ENCODE measurements at places on chromosomes 13 and 19.

- no peak overlapping the region for H3K4me3 ChIP-seq
- H3K27ac ChIP-seq = no peak overlapping the region
- no peak for DNase-seq
- peaks cover 18% of the 10 kb centered on the region for H3K27me3 ChIP-seq
- no peaks in the 10 kb centered on the region for H3K4me1 ChIP-seq
- no peaks in the 10 kb centered on the region for H3K36me3 ChIP-seq
These were observed 60.9 kb downstream of the ATP8A2 start for GRCh38 chr13:25432691-25433090.

- peaks cover 3% of the 10 kb centered on the region for H3K36me3 ChIP-seq
- DNase-seq = no peak
- peaks cover 3% of the 10 kb centered on the region for H3K4me1 ChIP-seq
- peaks cover 31% of the 10 kb centered on the region for H3K27me3 ChIP-seq
- H3K4me3 ChIP-seq = no peak overlapping the region
These were observed 197.9 kb upstream of the STARD13 start for GRCh38 chr13:33483471-33483870.

DNA sequence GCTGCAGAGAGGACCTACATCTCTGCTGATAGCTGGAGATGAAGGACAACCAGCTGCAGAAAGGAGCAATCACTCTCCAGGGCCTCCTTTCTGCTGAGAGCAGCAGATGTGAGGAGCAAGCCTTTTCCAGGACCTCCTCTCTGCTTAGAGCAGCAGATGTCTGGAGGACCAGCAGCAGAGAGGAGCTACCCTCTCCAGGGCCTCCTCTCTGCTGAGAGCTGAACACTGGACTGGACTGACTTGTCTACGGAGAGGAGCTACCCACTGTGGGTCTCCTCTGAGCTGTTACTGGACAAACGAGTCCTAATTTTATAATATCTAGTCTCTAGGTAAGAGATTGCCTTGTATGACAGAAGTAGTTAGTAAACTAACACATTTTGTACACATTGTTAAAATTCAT lies 40.8 kb upstream of the FLT1 start:
- no peaks in the 10 kb centered on the region for H3K36me3 ChIP-seq
- H3K4me1 ChIP-seq = no peaks in the 10 kb centered on the region
- DNase-seq = no peak
- H3K4me3 ChIP-seq = no peak overlapping the region

DNA sequence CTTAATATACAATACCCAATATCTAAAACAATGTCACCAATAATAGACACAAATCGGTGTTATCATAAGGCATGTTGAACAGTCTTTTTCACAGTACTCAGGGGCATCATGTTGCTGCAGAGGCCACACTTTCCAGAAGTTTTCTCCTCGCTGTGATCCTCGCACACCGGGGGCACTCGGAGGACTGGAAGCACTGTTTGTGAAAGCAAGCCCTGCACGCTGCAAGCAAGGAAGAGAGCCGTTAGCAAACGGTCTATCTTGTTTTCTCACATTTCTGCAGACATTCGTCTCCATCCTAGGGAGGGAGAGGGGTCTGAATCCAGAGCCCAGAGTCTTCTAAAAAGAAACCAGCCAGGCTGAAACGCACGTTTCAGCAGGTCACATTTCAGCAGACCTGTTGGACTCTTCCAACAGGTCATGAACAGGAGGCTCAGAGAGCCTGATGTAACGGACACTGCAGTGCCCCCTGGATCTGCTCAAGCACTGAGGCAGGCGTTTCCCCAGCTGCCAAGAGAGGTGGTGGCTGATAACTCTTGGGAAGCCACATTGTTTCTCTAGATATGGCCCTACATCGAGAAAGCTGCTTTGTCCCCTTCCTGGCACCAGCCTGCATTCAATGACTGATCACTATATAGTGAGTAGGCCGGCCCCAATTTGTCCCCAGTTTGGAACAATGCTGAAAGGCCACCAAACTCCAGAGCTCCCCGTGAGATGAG lies 43.6 kb downstream of the RUBCNL start:
- H3K4me3 ChIP-seq = no peak overlapping the region
- peaks cover 9% of the 10 kb centered on the region for H3K4me1 ChIP-seq
- DNase-seq = no peak
- no peak overlapping the region for H3K27ac ChIP-seq

DNA sequence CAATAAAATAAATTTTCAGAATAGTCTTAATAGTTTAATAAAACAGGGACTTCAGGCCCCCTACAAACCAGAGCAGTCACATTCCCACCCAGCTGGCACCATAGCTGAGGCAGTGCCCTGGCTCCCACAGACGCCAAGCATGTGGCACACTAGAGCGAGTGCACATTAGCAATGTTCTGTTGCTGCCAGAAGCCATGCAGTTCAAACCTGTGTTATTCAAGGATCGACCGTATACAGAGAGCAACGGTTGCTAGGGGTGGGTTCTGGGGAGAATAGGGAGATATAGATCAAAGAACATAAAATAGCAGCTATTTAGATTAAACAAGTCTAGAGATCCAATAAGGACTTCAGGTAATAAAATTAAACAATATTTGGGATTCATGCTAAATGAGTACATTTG lies 419.3 kb upstream of the KLHL1 start:
- no peak overlapping the region for H3K27ac ChIP-seq
- no peaks in the 10 kb centered on the region for H3K4me1 ChIP-seq
- no peak for DNase-seq
- H3K36me3 ChIP-seq = peaks cover 2% of the 10 kb centered on the region
- no peak overlapping the region for H3K4me3 ChIP-seq

GRCh38 chr19:2633693-2634075 lies 68.8 kb downstream of the GNG7 start:
- peaks cover 29% of the 10 kb centered on the region for H3K4me1 ChIP-seq
- H3K27ac ChIP-seq = no peak overlapping the region
- peaks cover 27% of the 10 kb centered on the region for H3K36me3 ChIP-seq
- no peaks in the 10 kb centered on the region for H3K27me3 ChIP-seq
- H3K4me3 ChIP-seq = no peak overlapping the region
- no peak for DNase-seq

Data from effector memory CD8-positive, alpha-beta T cell (primary cell).